ACHN (cell line): ENCODE measurements at places on chromosomes 13 and 19.

GRCh38 chr19:14138576-14139265, 2.3 kb upstream of the ASF1B start:
- no peak for DNase-seq

DNA sequence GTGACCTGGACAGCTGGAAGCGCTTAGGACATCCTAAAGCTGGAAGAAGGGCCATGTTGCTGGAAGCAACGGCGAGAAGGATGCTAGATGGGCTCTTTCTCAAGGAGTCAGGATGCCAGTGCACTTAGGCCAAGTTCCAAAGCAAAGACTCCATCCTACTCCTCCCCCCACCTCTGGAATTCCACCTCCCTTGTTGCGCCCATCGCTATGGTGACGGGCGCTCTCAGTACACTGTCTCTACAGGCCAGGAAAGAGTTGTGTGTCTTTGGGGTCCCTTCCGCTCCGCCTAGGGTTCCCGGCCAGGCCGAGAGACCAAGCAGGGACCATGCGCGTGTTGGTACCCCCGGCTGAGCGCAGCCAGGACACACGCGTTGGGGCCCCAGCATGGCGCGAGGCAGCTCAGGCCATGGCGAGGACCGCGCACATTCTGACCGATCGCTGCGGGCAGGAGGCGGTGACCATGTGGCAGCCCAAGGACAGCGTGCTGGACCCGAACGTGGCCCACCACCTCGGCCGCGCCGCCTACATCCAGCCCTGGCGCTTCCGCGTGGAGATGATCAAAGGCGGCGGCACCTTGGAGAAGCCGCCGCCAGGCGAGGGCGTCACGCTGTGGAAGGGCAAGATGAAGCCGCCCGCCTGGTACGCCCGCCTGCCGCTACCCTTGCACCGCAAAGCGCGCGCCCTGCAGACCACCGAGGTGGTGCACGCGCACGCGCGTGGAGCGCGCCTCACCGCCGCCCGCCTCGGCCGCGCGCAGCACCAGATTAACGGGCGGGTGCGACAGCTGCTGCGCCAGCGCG, 31.0 kb upstream of the SLC1A6 start:
- no peak for DNase-seq

- no peak for DNase-seq
These were observed 30.2 kb downstream of the C2CD4C start for GRCh38 chr19:378706-379105.

DNA sequence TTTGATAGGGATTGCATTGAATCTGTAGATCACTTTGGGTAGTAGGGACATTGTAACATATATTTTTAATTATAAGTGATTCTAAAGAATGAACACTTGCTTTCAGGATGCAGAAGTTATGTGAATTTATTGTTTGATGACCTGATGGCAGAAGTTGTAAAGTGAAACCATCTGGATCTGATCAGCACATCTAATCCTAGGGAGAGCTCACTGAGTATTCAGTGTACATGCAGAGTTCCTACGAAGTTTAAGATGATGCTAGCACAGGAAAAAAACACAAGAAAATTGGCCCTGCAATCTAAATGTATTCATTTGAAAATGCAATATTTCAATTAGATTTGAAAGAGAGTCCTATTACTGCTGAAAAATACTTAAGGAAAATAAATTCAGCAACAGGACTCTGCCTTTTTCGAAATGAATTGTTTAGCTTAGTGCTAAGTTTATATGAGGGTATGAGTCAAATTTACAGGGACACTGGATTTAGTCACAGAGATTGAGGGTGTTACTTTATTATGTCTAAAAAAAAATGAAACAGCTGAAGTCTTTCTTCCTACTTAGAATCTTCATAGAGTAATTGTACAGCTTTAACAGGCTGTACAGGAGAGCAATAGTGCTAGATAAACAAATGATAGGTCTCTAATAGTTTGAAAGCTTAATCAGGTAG, 385.7 kb downstream of the DCT start:
- DNase-seq = no peak

GRCh38 chr19:49492573-49493405, 3.4 kb upstream of the RPS11 start:
- DNase-seq = no peak

- no peak for DNase-seq
These were observed 150.9 kb downstream of the URI1 start for GRCh38 chr19:30092721-30093569.

- no peak for DNase-seq
These were observed 109.5 kb upstream of the FNDC3A start for GRCh38 chr13:48866249-48866648.

GRCh38 chr13:24203811-24204210, 43.3 kb downstream of the SPATA13 start:
- no peak for DNase-seq

DNA sequence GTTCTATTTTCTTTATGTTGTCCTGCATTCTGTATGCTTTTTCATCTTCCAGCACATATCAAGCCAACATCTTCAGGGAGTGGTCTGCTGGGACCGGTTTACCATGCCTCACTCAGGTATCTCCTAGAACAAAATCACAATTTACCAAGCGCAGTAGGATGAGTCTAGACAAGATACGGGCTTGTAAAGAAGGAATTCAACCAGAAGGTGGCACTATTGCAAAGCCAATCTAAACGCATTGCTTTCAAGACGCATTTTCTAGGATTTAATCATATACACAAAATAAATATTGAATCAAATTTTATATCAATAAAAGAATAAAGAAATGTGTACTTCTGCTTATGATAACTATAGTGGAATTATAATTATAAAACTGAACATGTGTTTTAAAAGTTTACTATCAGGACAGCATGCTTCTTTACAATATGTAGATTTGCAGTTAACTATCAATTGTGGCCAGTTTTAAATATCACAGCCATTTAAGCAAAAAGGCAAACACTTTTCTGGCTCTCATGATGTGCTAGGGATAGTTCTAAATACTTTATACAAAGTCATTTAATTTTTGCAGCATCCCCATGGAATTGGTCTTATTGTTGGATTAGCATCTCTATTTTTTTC, 16.1 kb upstream of the TPP2 start:
- peak; percentile 65 for DNase-seq

DNA sequence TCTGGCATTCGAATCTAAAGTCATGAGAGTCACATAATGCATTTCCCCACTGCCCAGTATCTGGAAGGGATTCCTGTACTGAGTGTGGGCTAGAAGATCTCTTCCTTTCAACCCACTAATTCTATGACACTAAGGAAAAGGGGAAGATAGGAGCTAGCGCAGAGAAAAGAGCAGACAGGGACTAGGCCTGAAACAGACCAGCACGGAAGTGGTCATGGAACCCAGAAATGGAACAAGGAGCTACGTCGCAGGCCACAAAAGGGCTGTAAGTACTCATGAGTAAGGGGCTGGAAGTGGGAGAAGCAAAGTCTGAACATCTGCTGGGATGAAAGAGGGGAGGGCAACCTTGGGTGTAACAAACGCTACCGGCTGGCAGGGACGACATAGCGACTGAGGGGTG, 8.6 kb downstream of the ABCC4 start:
- no peak for DNase-seq

DNA sequence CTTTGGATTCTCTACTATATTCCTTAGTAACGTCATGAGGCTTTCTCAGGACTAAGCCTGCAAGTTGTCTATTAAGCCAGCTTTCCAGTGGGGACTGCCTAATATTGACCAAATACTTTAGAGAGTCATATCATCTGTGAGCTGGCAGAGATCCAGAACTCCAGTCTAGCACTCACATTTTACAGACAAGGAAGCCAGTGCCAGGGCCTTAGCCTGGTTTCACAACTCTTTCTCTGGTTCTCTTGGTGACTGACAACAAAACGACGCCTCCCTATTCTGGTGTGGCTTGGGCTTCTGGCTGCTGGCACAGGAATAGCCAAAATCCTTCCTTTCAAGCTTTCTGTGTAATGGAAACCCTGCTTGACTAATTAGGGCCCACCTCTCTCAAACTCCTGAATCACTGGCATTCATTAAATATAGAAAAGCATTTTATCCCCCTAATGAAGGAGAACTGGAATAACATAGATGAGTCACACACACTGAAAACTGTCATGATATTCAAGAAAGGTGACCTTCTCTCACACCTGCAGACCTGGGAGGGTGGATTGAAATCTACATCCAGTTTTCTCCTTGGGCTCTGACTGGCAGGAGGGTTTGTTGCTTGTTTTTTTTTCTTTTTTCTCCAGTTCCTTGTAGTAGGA, 75.2 kb upstream of the UBL3 start:
- DNase-seq = peak; percentile 8

- peak; percentile 63 for DNase-seq
These were observed 461 bp upstream of the HSPB6 start for GRCh38 chr19:35757231-35757748.

DNA sequence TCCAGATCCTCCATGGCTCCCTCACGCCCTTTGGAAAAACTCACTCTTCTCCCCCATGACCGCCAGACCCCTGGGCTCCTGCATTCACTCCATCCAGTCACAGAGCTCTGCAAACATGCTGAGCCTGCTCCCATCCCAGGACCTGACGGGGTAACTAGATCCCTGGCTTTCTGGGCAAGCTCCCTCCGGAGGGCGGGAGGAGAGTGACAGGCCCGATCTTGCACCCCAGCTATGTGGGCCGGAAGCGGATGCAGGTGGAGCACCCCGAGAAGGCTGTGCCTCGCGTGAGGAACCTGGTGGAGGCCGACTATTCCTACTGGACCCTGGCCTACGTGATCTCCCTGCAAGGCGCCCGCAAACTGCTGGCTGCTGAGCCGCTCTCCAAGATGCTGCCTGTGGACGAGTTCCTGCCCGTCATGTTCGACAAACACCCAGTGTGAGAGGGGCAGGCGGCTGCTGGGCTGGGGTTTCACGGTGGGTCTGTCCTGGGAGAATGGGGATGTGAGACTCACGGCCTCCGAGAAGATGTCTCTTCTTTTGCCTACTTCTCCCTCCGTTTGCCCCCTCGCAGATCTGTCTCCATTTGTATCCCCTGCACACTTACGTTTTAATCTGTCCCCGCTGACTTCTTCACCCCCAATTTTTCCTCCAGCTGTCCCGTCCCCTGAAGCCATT, 25.2 kb downstream of the COLGALT1 start:
- DNase-seq = no peak

DNA sequence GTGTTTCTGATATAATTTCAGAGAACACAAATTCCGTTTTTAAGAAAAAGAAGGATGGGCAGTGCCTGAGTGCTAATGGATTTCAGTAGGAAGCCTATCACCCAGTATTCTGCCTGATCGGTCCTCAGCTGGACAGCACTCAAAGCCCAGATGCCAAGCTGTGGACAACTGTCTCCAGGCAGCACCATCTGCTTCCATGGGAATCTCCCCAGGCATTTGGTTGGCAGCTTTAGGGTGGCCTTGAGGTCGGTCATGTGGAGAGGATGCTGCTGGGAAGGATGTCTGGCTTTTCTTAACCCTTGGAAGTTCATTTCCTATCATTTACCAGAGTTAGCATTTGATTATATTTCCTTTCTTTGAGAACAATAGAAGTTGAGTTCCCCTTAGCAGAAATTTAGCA, 311.7 kb downstream of the TBC1D4 start:
- no peak for DNase-seq

- peak; percentile 67 for DNase-seq
These were observed 17.4 kb upstream of the KCTD12 start for GRCh38 chr13:76903544-76904162.

- DNase-seq = no peak
These were observed 12.7 kb upstream of the LILRA5 start for GRCh38 chr19:54325631-54326030.

- no peak for DNase-seq
These were observed 90.7 kb downstream of the FREM2 start for GRCh38 chr13:38777347-38778119.

DNA sequence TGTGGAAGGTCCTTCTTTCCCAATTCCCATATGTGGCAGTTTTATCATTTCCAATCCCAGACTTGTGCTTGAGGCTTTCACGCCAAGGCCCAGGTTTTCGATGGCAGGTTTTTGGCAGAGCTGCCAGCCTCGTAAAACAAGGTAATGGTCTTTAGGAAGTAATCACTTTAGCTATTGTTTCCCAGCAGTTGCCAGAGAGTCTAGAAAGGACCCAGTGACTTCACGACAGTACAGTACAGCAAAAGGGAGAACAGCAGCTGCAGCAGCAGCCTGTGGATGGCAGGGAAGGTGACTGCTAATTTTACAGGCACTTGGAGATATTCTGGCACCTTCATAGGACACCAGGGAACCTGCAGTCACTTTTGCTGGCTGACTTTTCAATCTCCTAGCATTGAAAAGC, 291.6 kb upstream of the MAB21L1 start:
- DNase-seq = no peak

- DNase-seq = no peak
These were observed 3.1 kb downstream of the SPACA4 start for GRCh38 chr19:48609571-48610108.

DNA sequence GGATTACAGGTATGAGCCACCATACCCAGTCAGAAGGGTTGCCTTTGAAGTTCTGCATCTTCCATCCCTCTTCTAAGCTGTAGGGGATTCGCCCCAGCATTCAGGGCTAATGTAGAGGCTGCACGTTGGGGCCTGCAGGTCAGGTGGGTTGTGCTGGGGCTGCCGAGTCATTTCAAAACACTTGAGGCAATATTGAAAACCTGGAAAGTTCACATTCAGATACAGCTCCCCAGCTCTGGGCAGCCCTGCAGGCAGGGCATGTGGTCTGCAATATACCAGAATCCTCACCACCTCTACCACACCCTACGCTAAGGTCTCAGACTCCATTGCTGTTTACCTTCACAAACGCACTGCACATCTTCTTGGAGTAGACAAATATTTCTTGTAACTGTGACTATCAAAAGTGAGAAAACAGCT, 24.6 kb downstream of the CCNE1 start:
- DNase-seq = no peak

DNA sequence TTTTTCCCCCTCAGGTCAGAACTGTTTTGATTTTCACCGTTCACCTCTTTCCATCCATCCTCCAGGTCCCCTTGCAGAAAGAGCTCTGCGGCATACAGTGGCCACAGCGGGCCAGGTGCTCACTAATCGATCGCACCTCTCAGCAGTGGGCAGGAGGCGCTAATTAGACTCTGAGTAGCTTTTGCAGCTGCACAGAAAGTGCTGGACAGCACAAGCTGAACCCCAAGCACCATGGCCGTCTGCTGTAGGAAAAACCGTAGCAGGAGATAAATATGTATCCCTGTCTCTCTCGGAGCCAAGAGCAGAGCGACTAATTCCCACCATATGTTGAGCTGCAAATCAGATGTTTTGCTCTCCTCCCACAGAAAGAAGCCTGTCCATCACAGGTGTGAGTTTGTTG, 54.4 kb downstream of the PEX11G start:
- DNase-seq = no peak

- DNase-seq = no peak
These were observed 46.5 kb upstream of the RCBTB2 start for GRCh38 chr13:48579165-48579918.

GRCh38 chr19:34017024-34017423, 155.3 kb upstream of the LSM14A start:
- no peak for DNase-seq

DNA sequence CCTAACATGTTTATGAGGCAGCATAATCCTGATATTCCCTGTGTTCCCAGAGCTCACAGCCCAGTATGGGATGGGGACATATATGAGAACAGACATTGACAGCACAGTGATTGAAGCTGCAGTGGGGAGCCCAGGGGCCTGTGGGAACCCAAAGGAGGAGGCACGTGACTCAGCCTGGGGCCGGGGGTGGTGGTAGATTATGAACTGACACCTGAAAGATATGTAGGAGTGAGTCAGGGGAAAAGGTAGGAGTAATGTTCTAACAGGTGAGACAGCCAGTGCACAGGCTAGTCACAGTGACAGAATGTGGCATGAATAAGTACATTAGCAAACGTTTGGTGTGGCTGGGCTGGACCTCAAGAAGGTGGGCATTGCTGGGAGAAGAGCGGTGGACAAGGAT, 29.0 kb downstream of the CKM start:
- DNase-seq = no peak
